ENCODE measurements at places on chromosomes 1 and 21.

DNA sequence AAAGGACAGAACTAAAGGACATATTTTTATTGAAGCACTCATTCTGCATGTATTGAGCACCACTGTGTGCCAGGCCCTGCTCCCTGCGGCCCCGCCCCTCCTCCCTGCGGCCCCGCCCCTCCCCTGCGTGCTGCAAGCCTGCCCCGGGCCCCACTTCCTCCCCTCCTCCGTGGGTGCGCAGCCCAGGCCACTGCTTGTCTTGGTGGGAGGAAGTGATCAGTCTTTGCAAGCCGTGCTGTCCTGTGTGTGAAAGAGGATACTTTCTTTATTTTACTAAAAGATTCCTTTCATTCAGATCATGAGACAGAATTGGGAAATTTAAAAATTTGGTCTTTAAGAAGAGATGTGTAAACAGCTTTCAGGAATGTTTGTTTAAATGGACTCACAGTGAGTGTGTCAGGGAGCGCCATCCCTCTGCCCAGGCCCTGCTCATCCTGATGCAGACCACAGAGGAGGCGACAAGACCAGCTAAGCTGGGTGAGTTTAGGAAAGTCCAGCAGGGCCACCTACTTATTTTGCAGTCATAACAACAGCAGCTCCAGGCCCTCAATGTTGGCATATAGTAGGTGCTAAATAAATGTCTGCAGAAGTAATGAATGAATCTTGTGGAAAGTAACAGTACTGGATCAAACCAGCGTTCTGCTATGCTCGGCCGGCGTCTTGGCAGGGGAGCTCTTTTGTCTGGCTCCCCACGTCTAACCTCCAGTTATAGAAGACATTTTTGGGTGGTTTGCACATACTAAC is 88.3 kb upstream of the SELENON start:
- DNase-seq = no peak

GRCh38 chr1:21707891-21708290 is 38.7 kb upstream of the RAP1GAP start:
- DNase-seq = no peak

DNA sequence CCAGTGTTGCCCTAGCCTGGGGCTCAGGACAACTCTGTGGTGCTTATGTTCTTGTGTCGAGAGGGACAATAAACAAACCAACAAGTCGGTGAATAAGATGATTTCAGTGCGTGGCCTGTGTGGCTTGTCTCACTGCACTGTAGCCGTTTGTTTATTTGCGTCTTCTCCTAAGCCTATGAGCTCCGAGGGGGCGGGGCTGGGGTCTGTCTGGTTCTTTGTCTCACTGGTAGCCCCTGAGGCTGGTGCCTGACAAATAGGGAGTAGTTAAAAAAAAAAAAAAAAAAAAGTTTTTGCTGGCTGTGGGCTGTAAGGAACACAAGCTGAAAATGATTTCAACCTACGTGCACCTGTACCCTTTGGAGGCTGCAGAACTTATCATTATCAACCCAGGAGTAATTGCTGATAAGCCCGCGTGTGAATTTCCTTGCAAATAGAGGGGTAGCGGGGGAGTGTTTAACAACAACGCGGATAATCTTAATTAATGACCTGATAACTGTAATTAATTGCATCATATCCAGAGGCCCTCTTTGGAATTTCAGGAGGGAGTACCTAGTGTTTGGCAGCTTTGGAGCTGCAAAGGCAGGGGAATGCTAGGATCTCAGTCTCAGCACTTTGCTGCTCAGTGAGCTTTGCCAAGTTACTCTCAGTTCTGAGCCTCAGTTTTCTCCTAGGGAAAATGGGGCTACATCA is 925 bp upstream of the ARHGEF10L start:
- no peak for DNase-seq

DNA sequence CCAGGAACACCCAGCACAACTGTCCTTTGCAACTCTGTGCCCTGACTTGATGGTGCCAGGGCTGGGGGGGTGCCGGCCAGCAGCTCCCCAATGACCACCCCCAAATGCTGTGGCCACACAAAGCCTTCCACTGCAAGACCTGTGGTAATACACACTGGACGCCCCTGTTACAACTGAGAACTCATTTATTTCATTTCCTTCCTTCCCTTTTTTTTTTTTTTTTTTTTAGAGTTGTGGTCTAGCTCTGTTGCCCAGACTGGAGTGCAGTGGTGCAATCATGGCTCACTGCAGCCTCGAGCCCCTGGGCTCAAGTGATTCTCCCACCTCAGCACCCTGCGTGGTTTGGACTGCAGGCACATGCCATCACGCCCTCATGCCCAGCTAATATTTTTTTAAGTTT is 25.2 kb downstream of the TP73 start:
- DNase-seq = no peak

DNA sequence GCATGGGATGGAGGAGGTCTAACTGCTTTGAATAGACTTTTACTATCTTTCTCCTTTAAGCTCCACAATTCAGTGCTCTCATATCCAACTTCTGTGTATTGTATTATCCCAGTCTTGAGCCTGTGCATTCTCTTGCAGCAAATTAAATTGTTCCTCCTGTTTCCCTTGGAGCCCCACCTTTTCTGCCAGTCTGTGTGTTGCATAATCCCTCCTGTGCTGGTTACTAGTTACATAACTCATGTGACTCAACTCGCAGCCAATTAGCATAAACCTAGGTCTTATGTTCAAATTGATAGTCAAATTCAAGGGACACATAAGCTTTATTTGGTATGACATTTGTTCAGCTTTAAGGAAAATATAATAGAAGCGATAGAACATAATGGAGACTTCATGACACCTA is 1863.5 kb downstream of the MRPL39 start:
- DNase-seq = no peak

GRCh38 chr1:8065369-8065768 is 39.3 kb upstream of the ERRFI1 start:
- DNase-seq = no peak

DNA sequence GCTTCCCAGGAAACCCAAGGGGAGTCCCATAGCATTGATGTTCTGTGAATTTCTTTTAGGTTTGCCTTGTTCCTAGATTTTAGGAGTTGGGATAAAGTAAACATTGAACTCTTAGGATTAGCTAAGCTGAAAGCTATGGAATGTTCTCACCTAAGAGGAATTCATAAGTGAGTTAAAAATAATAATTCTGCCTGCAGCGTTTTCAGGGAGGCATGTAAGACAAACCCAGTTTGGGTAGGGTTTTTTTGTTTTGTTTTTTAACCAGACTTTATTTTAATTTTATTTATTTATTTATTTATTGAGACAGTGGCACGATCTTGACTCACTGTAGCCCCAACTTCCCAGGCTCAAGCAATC is 28.9 kb upstream of the CD101 start:
- DNase-seq = peak; percentile 9

GRCh38 chr1:111399792-111400610 is 27.5 kb downstream of the OVGP1 start:
- peak; percentile 60 for DNase-seq

DNA sequence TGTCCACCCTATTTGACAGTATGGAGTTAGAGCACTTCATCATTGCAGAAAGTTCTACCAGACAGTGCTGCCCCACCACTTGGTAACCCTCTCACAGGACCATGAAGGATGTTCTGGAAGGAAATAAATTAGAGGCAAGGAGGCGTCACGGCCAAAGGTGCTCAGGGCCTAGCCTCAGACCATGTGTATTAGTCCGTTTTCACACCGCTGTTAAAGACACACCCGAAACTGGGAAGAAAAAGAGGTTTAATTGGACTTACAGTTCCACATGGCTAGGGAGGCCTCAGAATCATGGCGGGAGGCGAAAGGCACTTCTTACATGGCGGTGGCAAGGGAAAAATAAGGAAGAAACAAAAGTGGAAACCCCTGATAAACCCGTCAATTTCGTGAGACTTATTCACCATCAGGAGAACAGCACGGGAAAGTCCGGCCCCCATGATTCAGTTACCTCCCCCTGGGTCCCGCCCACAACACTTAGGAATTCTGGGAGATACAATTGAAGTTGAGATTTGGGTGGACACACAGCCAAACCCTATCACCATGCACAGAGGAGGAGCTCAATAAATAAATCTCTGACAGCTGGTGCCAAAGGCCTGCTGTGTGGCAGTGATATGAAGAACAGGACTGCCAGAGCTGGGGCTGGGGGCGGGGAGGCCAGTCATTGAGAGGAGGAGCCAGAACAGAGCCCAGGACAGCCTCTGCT is 75.8 kb downstream of the FHAD1 start:
- no peak for DNase-seq

- no peak for DNase-seq
Measured at GRCh38 chr1:116308276-116308675, 64.8 kb upstream of the ATP1A1 start.

DNA sequence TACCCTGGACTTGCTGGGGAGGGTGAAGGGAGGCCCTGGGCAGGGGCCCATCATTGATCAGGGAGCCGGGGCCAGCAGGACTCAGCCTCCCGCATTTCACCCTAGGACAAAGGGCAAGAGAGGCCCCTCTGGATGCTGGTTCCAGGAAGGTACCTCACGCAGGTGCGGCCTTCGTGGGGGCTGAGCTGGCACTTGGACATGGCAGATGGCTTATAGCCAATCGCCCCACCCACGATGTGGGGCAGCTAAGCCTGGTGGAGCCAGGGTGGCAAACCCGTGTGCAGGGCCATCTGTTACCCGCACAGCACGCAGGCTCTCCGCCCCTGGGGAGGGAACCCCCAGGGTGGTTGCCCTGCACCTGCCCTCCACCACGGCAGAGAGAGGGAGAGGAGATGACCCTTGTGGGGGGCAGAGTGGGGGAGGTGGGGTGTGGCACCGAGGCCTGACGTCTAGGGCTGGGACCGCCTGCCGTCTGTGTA is 2.5 kb downstream of the TFF3 start:
- DNase-seq = no peak

GRCh38 chr1:175400766-175401165 is 208.2 kb upstream of the KIAA0040 start:
- DNase-seq = no peak

GRCh38 chr1:202805886-202806844 is 2.1 kb downstream of the KDM5B start:
- peak; percentile 43 for DNase-seq

DNA sequence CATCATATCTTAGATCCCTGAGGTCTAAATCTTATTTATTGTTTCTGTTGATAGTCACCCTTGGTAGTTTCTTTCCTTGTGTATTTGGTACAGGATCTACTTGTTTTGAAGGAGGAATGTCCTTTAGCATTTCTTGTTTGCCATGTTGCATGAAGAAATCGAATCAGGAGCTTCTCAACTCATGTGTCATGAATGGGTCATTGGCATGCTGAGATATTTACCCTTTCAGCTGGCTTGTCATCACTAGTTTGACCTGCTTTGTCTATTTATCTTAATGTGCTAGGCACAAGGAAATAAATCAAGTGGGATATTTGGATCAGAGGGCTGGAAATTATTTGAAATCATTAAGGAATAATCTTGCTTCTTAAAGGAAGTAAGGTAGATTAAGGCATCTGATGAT is 23.8 kb downstream of the THEM4 start:
- DNase-seq = peak; percentile 44

DNA sequence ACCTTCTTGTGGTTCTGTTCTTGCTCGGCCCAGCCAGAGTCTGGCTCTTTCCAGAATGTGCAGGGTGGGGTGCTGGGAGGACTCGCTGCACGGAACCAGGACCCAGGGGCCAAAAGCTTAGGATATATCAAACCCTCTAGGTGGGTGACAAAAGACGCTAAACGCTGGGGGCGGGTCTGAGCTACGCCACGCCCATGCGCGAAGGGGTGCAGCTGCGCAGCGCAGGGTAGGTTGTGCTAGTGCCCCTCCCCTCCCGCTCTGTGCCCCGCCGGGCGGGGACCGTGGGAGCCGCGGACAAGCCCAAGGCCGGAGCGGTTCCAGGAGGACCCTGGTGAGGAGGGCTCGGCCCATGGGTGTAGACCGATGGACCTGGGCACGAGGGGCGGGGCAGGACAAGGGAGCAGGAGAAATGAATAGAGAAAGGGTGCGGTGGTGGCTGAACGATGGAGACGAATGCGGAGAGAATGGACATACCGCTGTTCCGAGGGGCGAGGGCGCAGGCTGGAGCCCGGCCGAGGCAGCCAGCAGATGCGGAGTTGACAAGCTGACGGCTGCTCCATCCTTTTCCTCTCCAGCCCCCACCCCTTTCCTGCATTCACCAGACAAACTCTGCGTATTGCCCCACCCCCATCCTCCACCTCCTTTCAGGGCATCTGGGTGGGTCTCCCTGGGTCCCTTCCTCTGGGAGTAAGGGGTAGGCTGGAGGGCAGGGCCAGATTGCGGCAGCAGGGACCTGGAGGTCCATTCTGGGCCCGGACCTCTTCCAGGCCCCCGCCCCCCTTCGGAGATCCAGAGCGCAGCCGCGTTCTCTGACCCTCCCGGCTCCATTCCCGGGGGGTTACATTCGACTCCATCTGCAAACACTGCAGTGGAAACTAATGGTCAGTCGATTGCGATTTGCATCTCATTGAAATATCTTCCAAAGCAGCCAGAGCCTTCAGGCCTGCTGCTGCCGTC is at the start of gene RUSC1:
RUSC1 (plus strand) TSS at position 234 of the 957 bp plus-strand sequence. CDS start 880 bp downstream, outside the sequence.
- DNase-seq = peak; percentile 17

DNA sequence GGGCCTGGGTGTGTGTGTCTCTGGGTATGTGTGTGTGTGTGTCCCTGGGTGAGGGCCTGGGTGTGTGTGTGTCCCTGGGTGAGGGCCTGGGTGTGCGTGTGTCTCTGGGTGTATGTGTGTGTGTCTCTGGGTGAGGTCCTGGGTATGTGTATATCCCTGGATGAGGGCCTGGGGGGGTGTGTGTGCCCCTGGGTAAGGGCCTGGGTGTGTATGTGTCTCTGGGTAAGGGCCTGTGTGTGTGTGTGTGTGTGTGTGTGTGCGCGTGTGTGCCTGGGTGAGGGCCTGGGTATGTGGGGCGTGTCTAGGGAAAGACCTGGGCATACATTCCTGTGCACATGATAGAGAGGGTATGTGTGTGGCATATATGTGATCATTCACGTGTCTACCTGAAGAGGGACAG is 155.1 kb upstream of the ZC3H12A start:
- no peak for DNase-seq

DNA sequence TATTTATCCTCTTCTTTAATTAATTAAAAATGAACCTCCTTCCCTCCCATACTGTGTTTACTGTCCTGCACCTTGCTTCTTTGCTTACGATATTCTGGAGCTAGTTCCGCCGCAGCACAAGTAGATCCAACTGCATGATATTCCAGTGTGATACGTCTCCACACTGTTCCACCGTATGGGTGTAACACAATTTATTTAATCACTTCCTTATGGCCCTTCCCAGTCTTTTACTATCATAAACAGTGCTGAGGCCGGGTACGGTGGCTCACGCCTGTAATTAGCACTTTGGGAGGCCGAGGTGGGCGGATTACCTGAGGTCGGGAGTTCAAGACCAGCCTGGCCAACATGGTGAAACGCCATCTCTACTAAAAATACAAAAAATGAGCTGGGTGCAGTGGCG is 25.7 kb downstream of the CNST start:
- DNase-seq = no peak

GRCh38 chr1:177170756-177171535 is at the start of gene BRINP2:
Gene BRINP2 (plus strand): TSS chr1:177170958. CDS start chr1:177229877, 58,919 bp downstream.
- DNase-seq = peak; percentile 46

DNA sequence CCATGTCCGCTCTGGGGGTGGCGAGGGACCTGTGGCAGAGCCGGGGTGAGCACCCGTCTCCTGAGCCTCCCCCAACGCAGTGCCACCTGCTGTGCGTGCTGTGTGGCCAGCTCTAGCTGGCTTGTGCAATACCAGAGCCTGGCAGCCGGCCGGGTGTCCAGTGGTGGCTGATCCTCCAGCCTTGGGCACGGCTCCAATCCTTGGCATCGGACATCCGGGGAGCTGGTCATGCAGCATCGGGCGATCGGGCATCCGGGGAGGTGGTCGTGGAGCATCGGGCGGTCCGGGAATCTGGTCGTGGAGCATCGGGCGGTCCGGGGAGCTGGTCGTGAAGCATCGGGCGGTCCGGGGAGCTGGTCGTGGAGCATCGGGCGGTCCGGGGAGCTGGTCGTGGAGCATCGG is 8.1 kb downstream of the SLX9 start:
- DNase-seq = no peak

- DNase-seq = no peak
Measured at GRCh38 chr1:23422941-23423340, 1.6 kb downstream of the TCEA3 start.
